ENCODE measurements at places on chromosomes 1 and 21.

DNA sequence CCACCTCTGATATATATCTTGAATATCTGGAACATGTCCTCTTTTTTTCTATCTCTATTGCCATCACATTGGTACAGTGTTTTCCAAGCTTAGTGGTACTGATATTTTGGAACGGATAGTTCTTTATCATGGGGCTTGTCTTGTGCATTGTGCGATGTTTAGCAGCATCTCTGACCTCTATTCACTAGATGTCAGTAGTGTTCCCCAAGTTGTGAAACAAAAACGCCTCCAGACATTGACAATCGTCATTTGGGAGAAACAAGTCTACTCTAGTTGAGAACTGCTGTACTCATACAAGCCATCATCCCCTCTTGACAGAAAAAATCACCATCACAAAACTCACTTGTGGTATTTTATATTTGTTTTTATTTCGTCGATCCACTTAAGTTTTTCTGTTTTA lies 79.7 kb upstream of the CHODL start:
- peak; percentile 28 for DNase-seq

DNA sequence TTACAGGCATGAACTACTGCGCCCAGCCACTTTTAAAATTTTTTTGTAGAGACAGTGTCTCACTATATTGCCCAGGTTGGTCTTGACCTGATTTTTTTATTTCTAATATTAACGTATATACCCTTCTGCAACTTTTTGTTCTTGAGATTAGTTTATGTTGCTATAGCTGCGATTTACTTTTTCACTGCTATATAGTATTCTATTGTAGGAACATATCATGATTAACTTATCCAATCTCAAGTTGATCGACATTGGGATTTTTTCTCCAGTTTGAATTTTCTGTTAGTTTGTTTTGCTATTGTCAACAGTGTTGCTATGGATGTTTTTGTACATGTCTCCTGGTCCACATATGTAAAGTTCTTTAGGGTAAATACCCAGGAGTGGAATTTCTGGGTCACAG lies 35.4 kb downstream of the WASF2 start:
- DNase-seq = no peak

DNA sequence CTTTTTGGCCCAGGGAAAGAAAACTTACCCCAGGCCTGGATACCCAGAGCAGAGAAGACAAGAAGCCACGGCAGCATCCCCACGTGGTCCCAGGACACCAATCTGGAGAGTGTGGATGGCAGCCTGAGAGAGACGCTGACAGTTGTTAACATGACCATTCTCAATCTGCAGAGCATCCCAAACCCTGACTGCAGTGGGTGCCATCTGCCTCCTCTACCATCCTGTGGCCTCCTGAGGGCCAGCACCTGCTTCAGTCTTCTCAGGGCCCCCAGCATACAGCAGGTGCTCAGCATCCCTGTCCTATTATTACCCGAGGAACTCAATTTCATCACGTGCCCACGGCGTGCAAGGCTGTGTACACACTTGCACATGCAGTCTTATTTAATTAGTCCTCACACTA lies 785 bp downstream of the PGLYRP4 start:
- no peak for DNase-seq

DNA sequence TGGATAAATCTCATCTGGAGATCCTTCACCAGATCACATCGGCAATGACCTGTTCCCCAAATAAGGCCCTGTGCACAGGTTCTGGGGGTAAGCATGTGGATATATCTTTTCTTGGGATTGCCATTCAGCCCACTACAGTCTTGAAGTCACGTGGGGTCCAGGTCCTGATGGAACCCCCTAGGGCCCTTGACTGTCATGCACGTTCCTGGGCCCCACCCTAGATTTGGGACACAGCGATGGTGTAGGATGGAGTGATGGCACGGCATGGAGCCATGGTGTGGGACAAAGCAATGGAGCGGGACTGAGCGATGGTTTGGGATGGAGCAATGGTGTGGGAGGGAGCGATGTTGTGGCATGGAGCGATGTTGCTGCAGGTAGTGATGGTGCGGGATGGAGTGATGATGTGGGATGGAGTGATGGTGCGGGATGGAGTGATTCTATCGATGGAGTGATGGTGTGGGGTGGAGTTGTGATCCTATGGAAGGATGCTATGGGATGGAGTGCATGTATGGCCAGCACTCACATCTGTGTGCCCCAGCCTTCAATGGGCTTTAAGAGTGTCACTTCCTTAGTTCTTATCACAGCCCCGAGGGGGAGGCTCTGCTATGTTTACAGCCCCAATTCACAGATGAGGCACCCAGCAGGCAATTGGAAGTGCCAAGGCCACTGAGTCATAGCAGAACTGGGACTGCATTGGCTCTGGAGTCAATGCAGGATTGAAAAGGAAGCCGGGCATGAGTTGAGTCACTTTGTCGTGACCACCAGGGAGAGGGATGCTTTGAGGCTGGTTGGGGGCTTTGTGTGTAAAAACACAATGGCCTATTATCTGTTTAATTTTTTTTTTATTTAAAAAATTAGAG lies 97.0 kb upstream of the C1orf174 start:
- no peak for DNase-seq

DNA sequence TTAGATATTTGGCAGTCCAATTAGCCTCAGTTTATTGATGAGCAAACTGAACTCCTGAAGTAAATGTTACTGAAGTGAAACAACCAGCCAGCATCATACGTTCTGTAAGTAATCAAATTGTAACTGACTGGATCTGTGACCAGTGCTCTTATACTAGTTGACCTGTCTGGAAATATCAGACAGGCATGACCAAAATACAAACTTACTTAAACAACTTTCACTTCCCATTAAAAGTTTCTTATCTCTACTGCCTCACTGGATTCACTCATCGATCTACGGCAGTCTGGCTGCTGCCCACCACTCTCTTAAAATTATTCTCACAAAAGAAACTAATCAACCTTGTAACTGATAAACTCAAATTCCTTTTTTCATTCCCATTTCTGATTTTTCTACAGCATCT lies 56.4 kb downstream of the WDR3 start:
- DNase-seq = no peak

- peak; percentile 51 for DNase-seq
These were observed 20.4 kb upstream of the FGGY start for GRCh38 chr1:59276439-59276851.

DNA sequence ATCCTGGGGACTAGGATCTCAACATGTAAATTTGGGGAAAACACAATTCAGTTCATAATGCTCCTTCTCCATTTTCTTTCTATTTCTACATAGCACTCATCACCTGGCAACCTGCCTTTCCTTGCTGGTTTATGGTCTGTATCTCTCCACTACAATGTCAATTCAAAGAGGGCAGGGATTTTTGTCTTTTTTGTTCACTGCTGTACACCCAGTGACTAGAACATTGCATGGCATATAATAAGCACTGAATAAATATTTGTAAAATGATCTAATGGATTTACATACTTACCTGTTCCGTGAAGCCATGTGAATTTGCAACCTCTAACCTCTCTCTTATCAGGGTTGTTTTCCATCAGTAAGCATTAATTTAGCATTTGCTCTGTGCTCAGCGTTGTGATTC lies 27.4 kb upstream of the TBX15 start:
- DNase-seq = no peak

- DNase-seq = peak; percentile 93
These were observed 1770.9 kb downstream of the BRINP3 start for GRCh38 chr1:188706742-188707141.

- peak; percentile 80 for DNase-seq
These were observed 3.3 kb upstream of the SLC45A1 start for GRCh38 chr1:8314346-8315280.

DNA sequence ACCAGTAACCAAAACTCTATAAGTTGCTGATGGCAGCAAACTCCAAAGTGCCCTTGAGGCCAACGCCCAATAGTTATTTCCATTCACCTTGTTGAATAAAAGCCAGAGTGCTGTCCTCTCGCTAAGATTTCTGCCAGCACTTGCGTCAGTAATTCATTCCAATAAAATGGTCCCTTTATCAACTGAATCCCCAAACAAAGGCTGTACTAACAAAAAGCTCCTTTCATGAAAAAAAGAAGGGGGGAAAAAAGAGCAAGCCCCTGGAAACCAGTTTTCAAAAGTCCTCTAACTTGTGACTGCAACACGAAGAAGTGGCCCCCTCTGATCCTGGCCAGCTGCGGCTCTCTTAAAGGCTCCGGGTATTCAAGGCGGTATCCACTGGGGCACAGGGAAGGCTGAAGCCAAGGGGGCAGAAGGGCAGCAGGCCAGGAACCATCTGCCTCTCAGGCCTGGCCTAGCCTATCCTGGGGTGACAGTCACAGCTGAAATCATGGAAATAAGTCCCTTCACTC lies 55.8 kb upstream of the ZNF326 start:
- no peak for DNase-seq

GRCh38 chr1:25548601-25549000 lies 5.2 kb downstream of the LDLRAP1 start:
- DNase-seq = no peak

- peak; percentile 45 for DNase-seq
These were observed 113.7 kb upstream of the RRP15 start for GRCh38 chr1:218171302-218171893.

Measured in epithelial cell of esophagus (primary cell).